Uterus (tissue), 4 donors: ENCODE measurements at places on chromosomes 4 and X. TPM values are rescaled to one million over a fixed set of nuclear protein-coding genes. Genes with fewer than 3 reads are reported as not detected.

- H3K36me3 ChIP-seq: no peaks in the 10 kb centered on the region
- peaks cover 9% of the 10 kb centered on the region for H3K4me1 ChIP-seq
- no peaks in the 10 kb centered on the region for H3K27me3 ChIP-seq
- H3K4me3 ChIP-seq: no peak overlapping the region
- H3K27ac ChIP-seq: no peak overlapping the region
Observed at GRCh38 chr4:4284827-4285618, 4.9 kb downstream of the LYAR start.

GRCh38 chr4:89511776-89512175, 204.2 kb upstream of the GPRIN3 start:
- no peak overlapping the region for H3K27ac ChIP-seq
- H3K4me1 ChIP-seq: no peaks in the 10 kb centered on the region
- no peak overlapping the region for H3K4me3 ChIP-seq
- H3K36me3 ChIP-seq: no peaks in the 10 kb centered on the region
- no peaks in the 10 kb centered on the region for H3K27me3 ChIP-seq

- no peak overlapping the region for H3K27ac ChIP-seq
- no peaks in the 10 kb centered on the region for H3K4me1 ChIP-seq
- no peak for DNase-seq
- no peak overlapping the region for H3K4me3 ChIP-seq
- no peaks in the 10 kb centered on the region for H3K27me3 ChIP-seq
Observed at GRCh38 chr4:70925899-70926635, 23.9 kb downstream of the MOB1B start.

- peak overlapping the region; percentile 57 for H3K27ac ChIP-seq
- no peaks in the 10 kb centered on the region for H3K4me1 ChIP-seq
- H3K27me3 ChIP-seq: no peaks in the 10 kb centered on the region
- no peaks in the 10 kb centered on the region for H3K36me3 ChIP-seq
- peak overlapping the region; percentile 49 for H3K4me3 ChIP-seq
- DNase-seq: peak; percentile 76
Observed at GRCh38 chr4:47836641-47837093, 1.2 kb downstream of the CORIN start.

DNA sequence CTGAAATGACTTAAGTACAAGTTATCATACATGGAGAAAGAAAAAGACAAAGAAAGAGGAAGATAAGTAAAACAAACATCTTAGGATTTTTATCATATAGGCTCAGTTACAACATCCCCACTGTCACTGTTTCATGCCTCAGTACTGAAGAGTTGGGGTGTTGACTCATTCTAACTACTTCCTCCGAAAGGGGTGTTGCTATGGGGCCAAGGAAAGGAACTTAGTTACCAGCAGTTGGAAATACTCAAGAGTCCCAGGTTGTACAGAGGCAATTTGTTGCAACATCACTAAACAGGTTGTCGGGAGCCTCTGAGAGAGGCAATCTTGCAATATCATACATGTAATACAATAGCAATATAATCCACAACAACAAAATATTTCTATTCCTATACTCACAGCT, 1264.7 kb downstream of the PCDH7 start:
- no peaks in the 10 kb centered on the region for H3K27me3 ChIP-seq

PHOX2B gene
- not detected for total RNA-seq

PAGE2B gene
- not detected for total RNA-seq

OPRPN gene
- not detected for total RNA-seq

XPNPEP2 gene
- 4.4 TPM for total RNA-seq
